ENCODE measurements at places on chromosomes 16 and 17.

GRCh38 chr16:72785171-72785570 is 262.8 kb downstream of the ZFHX3 start:
- no peak for DNase-seq

GRCh38 chr17:72381597-72382397 is 261.0 kb downstream of the SOX9 start:
- no peak for DNase-seq

GRCh38 chr16:1109648-1110047 is 13.6 kb upstream of the C1QTNF8 start:
- DNase-seq = no peak

GRCh38 chr16:85534536-85535351 is 78.4 kb upstream of the GSE1 start:
- DNase-seq = no peak

GRCh38 chr17:71315568-71315967 is 805.3 kb upstream of the SOX9 start:
- no peak for DNase-seq

DNA sequence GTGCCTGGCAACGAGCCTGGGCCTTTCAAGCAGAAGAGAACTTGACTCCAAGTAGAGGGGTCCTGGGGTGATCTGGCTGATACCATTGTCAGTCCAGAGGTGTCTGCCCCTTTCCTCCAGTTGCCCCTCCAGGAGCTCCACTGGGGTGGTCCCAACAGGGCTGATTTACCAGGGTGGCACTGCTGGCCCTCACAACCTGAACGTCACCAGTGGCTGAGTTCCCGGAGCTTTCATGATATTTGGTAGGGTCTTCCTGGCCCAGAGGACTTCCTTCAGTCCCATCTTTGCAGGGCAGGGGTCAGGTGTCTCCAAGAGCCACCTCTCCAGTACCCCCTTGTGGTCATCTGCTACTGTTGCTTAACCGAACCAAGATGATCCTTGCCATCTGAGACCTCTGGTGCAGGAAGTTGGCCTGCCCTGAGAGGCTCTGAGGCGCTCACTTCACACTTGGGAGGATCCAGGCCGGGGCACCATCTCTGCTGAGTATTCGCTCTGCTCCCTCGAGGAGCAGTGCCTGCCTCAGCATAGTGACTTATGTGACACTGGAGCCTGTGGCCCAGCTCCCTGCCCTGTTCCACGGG is 3.5 kb downstream of the LIMD2 start:
- peak; percentile 32 for DNase-seq

GRCh38 chr17:81821603-81822311 is 11.3 kb downstream of the MCRIP1 start:
- peak; percentile 53 for DNase-seq

DNA sequence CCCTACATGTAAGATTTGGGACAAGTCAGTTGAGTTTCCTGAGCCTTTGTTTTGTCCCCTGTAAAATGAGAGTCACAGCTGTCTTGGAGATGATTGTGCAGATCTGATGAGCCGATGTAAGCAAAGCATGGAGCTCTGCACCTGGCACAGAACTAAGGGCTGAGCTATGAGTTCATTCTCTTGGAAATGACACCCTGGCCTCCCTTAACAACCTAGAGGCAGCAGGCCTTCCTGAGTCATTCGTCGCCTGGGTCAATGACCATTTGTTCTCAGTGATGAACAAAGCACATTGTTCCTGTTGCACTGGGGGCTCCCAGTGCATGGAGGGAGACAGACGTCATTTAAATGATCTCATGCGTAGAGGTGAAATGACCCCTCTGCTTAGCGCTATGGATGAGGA is 62.8 kb upstream of the GCSH start:
- no peak for DNase-seq

DNA sequence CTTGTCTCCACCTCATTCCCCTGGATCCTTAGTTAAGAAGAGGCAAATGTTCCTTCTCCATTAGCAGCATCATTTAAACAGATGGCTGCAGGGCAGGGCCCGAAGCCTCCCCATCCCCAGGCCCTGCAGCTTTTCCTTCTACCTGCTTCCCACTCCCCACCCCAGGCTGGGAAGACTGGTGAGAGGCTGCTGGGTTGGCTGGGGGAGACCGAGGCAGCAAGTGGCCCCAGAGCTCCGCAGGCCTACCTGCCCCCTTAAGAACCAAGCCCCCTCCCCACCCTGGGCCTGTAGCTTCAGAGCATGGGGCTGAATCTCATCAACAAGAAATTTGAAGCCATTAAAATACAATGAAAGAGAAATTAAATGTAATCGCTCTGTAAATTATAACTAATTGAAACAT is 22.1 kb upstream of the RPL38 start:
- DNase-seq = no peak

All from RPMI8226 (cell line).